ENCODE measurements at places on chromosomes 3 and 15.

DNA sequence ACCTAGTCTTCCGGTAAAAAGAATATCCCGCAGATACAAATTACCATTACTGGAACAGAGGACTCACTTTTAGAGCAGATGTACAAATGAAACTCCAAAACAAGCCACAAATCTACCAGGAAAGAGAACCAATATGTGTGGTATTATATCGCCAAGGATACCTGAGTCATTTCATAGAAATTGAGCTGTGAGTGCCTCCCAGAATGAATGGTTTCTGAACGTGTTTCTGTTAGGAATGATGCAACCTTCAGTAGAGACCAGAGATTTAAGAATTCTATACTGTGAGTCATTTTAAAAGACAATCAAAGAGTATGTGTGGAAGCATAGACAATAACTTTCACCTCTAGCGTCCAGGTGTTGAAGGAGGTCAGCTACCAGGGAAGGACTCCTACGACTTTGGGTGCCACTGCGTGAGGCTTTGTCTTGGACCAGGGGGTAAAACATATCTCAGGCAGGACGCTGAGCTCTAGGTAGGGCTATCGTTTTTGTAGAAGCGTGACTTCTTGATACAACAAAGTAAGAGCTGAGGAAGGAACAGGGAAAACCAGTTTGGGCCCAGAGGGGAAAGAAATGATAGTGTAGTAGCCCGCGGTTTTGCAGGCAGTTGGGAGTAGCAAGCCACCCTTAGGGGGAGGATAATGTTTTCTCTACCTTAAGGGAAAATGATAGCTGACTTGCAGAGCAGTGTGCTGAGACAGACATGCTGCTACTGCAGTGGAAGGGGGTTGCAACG, 210.4 kb downstream of the TP63 start:
- DNase-seq = no peak

GRCh38 chr15:90902840-90903732, at the start of gene MAN2A2:
TSS of gene MAN2A2 (plus strand) at chr15:90903302. CDS start at chr15:90904208, 906 bp downstream.
- no peak for DNase-seq

DNA sequence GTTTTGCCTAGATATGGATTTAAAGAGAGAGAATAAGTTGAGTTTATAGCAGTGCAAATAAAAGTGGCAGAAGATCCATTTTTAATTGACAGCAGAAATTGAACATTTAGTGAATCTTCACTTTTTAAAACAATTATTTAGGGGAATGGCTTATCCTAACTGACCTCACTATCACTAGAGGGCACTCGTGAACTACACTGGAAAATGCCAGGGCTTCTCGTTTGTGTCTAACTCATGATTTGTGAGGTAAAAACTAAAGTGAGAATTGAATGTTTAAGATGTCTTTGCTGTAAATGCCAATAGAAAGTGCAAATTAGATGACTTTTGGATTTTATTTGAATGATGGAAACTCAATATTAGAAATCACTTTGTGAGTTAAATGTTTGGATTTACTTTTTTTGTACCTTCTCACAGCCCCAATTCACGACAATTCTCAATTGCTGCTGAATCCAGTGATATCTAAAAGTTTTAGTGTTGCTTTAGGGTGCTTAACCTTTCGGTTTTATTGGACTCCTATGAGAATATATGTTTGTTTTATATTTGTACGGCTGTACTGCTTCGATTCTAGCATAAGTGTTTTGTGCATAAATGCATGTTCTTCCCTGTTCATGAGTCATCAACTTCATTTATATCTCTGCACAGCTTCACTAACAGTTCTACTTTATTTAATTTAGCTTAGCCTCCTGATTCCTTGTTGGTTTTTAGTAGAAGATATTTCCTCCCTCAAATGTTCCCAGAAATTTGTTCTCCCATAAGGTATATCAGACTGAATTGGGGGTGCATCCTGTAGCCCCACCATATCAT, 462.1 kb downstream of the MFSD1 start:
- no peak for DNase-seq

- DNase-seq = no peak
Observed at GRCh38 chr3:116135457-116136085, 309.7 kb downstream of the LSAMP start.

DNA sequence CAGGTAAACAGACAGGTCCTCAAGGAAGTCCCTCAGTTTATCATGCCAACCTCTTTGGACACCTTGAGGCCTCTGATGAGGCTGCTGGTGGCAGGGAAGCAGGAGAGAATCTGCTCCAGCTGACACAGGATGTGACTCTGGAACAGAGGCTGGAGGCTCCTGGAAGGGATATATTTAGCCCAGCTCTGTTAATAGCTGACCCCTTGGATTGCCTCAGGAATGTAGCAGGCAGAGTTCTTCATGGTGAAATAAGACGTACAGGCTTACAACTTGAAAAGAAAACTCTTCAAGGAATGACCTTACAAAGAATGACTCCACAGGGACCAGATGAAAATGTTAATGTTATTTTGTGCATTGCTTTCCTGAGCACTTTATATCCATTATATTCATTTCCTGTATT, 90.5 kb downstream of the AQP9 start:
- no peak for DNase-seq

DNA sequence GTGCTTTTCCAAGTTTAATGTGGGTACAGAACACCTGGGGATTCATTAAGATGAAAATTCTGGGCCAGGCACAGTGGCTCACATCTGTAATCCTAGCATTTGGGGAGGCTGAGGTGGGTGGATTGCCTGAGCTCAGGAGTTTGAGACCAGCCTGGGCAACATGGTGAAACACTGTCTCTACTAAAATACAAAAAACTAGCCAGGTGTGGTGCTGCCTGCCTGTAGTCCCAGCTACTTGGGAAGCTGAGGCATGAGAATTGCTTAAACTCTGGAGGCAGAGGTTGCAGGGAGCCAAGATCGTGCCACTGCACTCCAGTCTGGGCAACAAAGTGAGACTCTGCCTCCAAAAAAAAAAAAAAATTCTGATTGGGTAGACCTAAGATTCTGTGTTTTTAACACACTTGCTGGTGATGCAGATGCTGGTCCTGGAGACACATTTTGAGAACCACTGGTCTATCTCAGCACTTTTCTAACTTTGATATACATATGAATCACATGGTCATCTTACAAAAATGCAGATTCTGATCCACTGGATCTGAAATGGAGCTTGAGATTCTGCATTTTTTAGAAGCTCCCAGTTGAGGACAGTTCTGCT, 223.8 kb upstream of the SATB1 start:
- no peak for DNase-seq

DNA sequence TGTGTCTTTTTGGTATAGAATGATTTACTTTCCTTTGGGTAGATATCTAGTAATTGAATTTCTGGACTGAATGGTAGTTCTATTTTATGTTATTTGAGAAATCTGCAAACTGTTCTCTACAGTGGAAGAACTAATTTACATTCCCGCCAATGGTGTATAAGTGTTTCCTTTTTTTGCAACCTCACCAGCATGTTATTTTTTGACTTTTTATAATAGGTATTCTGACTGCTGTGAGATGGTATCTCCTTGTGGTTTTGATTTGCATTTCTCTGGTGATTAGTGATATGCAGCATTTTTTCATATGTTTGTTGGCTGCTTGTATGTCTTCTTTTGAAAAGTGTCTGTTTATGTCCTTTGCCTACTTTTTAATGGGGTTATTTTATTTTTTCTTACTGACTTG, 607.2 kb downstream of the OTOL1 start:
- DNase-seq = no peak

DNA sequence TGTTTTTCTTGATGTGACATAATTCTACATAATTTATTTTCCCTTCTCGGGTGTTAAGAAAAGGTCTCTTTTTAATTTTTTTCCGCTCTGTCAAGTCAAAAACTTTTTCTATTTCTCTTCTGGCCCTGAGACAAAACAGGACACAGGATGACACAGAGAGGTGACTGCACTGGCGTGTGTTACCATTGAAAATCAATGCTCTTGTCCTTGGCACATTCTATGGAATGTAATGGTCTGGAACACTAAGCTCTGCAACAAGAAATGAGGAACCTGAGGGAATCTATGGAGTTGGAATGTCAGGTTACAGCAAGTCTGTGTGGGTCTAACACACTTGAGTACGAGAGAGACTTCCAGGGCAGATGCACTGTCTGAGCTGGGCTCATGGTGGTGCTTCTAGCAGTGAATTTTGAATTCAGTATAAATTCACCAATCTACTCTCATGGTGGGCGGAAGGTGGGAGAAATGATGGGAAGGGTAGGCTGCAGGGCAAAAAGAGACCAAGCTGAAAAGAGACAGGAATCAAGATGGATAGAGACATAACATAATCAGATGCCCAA, 508.3 kb downstream of the TUSC7 start:
- no peak for DNase-seq

DNA sequence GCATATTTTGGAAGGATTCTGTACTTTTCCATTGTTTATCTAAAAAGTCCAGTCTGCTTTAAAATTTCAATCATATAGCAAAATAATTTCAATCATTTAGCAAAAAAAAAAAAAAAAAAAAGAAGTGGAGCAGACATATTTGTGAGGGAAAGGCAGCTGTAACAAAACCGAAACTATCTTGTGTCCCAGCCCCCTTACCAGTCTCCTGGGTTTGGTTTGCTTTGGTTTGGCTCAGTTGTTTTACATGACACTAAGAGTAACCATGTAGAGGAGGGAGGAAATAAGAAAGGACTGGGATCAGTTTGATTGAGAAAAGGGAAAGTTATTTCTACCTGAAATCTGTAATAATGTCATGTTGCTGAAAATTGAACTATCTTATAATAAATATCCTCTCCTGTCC, 158.8 kb upstream of the GADL1 start:
- DNase-seq = no peak

GRCh38 chr3:149506965-149507364, 32.5 kb downstream of the TM4SF4 start:
- DNase-seq = no peak
